ENCODE measurements at places on chromosomes 2 and 18.

DNA sequence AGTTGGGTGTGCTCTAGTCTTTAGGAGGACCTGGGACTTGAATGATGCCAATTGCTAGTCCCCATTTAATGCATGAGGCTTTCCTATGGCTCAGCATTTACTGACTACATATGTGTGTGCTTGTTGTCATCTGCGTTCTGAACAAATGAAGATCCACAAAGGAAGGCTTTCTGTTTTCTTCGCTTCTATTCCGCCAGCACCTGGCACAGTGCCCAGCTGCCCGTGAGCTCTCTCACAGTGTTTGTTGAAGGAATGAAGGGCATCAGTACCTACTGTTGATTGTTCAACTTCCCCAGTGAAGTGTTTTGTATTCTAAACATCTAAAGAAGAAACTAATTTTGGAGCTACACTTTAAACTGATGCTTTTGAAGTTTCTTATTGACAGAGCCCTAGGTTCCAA lies 122.4 kb upstream of the LINC00305 start:
- DNase-seq: no peak

DNA sequence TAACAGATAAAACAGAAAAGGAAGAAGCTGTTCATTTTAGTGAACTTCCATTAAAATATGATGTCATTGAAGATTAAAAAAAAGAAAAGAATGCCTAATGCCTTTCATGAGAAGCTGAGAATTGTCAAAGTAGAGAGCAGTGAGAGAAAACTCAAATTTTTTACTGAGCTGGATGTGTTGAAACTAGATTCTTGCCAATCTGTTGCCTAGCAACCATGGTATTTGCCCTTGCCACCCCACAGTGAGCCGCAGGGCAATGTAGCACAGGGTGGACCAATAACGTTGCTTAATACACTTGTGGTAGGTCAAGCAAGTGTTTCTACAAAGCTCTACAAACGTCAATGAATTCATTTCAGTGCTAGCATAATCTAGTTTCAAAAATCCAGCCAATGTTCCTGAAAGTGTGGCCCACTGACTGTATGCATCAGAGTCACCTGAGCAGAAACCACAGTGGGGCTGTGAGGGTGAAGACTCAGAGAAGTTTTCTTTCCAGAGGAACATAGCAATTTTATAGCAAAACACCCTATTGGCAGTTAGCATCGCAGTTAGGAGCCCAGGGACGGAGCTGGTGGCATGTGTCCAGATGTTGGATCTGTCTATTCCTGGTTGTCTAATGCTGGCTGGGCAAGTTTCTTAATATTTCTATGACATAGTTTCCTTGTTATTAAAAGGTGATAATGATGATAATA lies 132.2 kb downstream of the DOCK10 start:
- no peak for DNase-seq

DNA sequence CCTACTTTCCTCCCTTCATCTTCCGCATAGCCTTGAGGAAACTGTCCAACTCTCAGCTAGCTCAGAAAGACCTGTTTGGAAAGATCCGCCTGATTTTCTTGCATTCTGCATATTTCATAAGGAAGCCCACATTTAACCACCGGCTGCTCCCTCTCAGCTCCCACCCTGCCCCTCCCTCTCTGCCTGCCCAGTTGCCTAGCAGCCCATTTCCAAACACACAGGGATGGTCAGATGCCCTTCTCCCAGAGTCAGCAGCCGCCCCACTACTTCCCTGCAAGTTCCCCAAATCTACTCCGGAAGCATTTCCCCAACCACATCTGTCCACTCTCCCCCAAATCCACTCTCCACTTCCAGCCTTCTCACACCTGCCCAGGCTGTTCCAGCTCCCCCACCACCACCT lies 96.0 kb downstream of the TNS1 start:
- no peak for DNase-seq

DNA sequence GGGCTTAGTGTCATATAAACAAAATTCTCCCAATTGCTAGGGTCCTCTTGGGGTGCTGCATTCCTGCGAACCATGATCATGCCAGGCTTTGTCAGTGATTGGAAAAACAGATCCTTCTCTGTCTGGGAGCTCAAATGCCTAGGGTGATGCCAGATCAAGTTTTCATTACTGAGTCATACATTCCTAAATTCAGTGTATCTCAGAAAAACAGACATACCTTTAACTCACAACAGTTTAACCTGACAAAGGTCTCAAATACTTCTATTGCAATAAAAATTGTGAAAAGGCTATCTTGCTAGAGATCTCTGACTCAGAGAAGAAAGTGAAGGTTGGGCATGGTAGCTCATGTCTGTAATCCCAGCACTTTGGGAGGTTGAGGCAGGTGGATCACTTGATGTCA lies 86.9 kb downstream of the SH3YL1 start:
- DNase-seq: no peak

DNA sequence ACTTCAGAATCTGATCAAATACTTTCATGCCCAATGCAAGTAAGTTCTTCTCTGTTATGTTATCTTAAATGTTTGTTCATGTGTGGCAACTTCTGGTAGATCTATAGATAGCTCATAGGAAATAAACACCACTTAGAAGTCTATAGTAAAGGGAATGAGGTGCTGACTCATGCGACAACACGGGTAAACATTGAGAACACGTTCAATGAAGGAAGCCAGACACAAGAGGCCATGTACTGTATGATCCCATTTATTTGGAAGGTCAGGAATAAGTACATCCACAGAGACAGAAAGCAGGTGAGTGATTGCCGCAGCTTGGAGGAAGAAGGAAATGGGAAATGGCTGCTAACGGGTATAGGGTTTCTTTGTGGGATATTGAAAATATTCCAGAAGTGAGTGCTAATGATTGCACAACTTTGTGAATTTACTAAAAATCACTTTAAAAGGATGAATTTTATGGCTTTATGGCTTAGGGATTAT lies 95.4 kb downstream of the ITGB1BP1 start:
- no peak for DNase-seq

- no peak for DNase-seq
These were observed 41.3 kb upstream of the ITM2C start for GRCh38 chr2:230823264-230823964.

- DNase-seq: peak; percentile 73
These were observed 433 bp downstream of the ZFP36L2 start for GRCh38 chr2:43225788-43226557.

GRCh38 chr2:11903085-11903606 lies 156.7 kb downstream of the LPIN1 start:
- DNase-seq: no peak

GRCh38 chr2:110900191-110900590 lies 167.8 kb downstream of the ACOXL start:
- DNase-seq: no peak

DNA sequence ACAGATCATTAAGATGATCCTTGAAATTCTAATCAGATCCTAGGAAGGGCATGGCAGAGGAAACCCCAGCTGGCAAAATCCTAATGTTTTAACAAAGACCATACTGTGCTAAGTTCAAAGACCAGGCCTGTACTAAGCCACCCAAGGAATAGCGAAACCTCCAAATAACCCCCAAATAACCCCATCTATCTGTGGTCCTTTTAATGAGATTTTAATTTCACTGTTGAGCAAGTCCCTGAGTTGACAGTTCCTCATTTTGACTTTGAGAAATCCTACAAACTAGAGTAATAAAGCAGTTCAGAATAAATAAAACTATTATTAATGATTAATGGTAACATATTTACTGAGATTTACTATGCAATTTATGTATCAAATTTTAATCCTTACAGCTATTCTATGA lies 259.8 kb downstream of the STK39 start:
- no peak for DNase-seq

- DNase-seq: no peak
These were observed 197.1 kb downstream of the LOXHD1 start for GRCh38 chr18:46459789-46460455.

- DNase-seq: no peak
These were observed 409.0 kb upstream of the POU3F3 start for GRCh38 chr2:104444889-104445288.

DNA sequence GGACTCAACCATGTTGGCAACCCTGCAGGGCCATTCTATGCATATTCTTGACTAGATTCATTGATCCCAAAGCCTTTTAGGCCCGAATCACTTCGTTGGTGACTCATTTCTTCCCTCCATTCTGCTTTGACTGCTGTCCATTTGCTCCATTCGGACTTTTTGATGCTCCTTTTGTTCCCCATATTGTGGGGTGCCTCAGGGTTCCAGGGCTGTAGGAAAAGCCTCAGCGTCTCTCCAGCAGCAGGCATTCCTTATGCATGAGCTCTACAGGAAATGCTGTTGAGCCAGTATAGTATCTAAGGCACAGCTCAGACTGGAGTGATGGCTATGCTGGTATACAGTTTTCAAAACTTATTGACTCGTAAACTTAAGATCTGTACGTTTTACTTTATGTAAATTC lies 292.6 kb downstream of the PRKCE start:
- no peak for DNase-seq

DNA sequence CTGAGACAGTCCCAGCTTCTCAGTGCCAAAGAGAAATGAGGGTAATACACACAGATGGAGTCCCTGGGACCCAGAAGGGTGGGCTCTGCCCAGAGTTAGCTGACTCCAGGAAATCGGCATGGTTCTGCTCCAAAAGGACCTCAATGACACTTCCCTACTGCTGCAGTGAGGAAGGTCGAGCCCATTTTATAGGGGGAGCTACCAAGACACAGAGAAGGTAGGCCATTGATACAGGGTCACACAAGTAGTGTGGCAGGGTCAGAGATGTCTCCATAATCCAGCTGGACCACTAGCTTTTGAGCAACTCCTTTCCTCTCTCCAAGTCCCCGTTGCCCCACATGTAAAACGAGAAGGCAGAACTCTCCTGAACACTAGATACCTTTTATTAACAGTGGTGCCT lies 276.9 kb downstream of the MYCN start:
- DNase-seq: no peak

Measured in stimulated activated CD8-positive, alpha-beta memory T cell treated with anti-CD3 and anti-CD28 coated beads, Interleukin-4, amount 100 ng/mL, for 24 hours (primary cell).